ENCODE measurements at places on chromosomes 2 and 18.
A peak's percentile ranks its signal among the peaks of the same experiment; 100 is the strongest.

DNA sequence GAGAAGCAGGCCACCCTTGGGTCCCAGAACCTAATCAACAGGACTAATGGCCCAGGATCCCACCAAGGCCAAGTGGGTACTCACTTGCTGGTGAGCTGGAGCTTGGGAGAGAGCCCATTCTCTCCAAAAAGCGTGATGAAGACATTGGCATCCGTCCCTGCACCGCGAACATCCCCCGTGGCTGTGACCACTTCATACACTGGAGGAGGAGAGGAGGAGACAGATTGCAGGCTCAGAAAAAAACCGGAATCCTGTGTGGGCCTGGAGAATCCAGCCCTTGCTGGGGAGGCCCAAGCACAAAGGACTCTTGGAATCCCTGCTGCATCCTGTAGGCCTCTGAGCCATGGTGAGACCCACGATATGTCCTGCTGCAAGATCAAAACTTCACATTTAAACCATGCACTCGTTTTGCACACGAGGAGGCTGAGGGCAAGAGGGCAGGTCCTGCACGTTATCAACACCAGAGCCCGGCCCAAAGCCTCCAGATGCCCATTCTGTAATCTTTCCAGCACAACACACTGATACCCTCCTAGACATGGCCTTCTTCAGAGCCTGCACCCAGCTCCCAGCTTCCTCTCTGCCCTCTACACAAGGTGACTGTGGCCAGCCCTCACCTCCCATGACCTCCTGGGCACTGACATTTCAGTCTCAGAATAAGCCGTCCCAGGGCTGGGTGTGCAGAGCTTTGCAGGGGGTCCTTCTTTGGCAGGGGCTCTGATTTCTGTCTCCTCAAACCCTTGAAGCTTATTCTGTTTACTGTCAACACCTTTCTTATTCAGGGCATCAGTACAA, 7.8 kb downstream of the LOXHD1 start:
- DNase-seq, result no peak

- DNase-seq, result no peak
Measured at GRCh38 chr2:172836827-172837226, 101.2 kb downstream of the RAPGEF4 start.

GRCh38 chr18:48356909-48357631, 52.1 kb downstream of the ZBTB7C start:
- DNase-seq, result no peak

- DNase-seq, result no peak
Measured at GRCh38 chr2:71925268-71926088, 222.2 kb downstream of the CYP26B1 start.

- DNase-seq, result peak; percentile 24
Measured at GRCh38 chr18:13447621-13448334, 229.2 kb downstream of the LDLRAD4 start.

- DNase-seq, result no peak
Measured at GRCh38 chr2:75646090-75646582, 447 bp upstream of the MRPL19 start.

- no peak for DNase-seq
Measured at GRCh38 chr18:48321121-48321520, 88.1 kb downstream of the ZBTB7C start.

- no peak for DNase-seq
Measured at GRCh38 chr2:128386066-128386465, 67.4 kb upstream of the HS6ST1 start.

GRCh38 chr2:70557171-70557838, 3.7 kb upstream of the TGFA start:
- DNase-seq, result no peak

- DNase-seq, result no peak
Measured at GRCh38 chr2:68172990-68173700, 15.5 kb downstream of the PNO1 start.

GRCh38 chr18:3742541-3742940, 292.6 kb downstream of the TGIF1 start:
- DNase-seq, result no peak

DNA sequence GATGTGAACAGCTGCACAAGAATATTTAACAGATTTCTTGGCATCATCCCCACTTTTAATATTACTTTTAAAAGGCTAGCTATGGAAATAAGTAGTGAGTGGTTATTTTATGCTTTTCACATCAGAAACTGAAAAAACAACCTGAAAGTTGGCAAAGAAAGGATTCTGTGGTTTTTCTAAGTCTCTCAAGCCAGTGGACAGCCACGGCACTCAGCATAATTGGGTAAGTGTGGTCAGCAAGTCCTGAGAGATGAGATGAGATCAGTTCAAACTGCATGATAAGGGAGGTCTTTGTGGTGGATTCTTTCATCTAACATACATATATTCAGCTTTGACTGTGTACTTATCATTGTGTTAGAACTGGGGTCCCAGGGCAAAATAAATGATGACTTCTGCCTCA, 105.2 kb downstream of the LYPD6B start:
- DNase-seq, result no peak

- DNase-seq, result no peak
Measured at GRCh38 chr2:37871456-37872191, 53.5 kb upstream of the RMDN2 start.

DNA sequence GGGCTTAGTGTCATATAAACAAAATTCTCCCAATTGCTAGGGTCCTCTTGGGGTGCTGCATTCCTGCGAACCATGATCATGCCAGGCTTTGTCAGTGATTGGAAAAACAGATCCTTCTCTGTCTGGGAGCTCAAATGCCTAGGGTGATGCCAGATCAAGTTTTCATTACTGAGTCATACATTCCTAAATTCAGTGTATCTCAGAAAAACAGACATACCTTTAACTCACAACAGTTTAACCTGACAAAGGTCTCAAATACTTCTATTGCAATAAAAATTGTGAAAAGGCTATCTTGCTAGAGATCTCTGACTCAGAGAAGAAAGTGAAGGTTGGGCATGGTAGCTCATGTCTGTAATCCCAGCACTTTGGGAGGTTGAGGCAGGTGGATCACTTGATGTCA, 86.9 kb downstream of the SH3YL1 start:
- no peak for DNase-seq

GRCh38 chr2:172095146-172095904, 7.4 kb downstream of the DLX2 start:
- DNase-seq, result no peak

DNA sequence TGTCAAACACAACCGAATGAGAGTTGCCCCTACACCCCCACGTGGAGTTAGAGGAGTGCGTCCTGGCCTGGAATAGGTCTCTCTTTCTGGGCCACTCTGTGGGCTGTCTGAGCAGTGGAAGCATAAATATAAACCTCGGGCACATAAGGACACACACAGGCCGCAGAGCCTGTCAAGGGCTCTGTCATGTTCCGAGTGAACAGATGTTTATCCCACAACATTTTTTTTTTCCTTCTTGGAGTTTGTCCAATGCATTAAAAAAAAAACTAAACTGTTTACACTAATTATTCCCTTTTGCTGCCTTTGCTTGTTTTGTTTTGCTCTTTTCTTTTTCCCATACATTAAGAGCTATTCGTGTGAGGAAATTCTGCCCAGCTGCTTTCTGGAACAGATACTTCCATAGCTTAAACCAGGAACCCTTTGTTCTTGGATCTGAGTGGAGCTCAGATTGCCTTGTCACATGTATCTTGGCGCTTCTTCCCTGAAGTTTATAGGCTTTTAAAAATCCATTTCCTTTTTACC, 228.3 kb upstream of the FOSL2 start:
- peak; percentile 95 for DNase-seq

DNA sequence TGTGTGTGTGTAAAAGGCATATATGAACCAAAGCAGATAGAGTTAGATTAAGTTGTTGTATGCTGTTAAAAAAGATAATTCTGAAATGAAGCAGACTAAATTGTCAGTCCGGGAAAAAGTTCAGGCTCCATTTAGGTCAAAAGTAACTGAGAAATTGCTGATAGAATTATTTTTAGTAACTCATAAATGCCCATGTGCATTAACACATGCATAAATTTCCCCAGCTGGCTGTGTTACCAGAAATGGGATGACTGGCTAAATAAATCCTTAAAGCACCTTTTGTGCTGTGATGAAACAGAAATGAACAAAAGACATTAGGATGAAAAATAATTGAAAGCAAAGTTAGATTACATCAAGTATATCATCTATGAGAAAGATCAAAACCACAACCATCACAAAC, 111.3 kb downstream of the NYAP2 start:
- no peak for DNase-seq

- DNase-seq, result peak; percentile 80
Measured at GRCh38 chr2:27615316-27615715, 13.5 kb downstream of the CCDC121 start.

- DNase-seq, result no peak
Measured at GRCh38 chr2:230896346-230897115, 28.5 kb downstream of the GPR55 start.

GRCh38 chr18:80254971-80255500, 7.7 kb upstream of the PARD6G start:
- DNase-seq, result no peak

- peak; percentile 44 for DNase-seq
Measured at GRCh38 chr2:150432312-150432625, 55.2 kb downstream of the RND3 start.

DNA sequence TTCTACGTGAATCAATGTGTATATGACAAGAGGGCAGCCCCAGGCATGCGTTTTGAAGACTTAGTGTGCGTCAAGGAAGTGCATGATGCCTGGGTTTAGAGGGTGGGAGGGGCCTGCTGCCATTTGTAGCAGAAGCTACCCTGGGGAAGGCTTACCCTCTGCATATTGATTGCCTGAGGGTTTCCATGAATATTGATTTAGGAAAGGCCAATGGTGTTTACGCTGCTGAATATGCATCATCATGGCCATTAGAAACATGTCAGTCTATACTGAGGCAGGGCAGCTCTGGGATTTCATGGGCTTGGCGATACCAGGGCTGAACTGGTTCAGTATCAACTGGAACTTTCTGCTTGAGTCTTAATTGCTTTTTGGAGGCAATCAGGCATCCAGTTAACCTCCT, 259.3 kb downstream of the DCDC2C start:
- DNase-seq, result no peak

DNA sequence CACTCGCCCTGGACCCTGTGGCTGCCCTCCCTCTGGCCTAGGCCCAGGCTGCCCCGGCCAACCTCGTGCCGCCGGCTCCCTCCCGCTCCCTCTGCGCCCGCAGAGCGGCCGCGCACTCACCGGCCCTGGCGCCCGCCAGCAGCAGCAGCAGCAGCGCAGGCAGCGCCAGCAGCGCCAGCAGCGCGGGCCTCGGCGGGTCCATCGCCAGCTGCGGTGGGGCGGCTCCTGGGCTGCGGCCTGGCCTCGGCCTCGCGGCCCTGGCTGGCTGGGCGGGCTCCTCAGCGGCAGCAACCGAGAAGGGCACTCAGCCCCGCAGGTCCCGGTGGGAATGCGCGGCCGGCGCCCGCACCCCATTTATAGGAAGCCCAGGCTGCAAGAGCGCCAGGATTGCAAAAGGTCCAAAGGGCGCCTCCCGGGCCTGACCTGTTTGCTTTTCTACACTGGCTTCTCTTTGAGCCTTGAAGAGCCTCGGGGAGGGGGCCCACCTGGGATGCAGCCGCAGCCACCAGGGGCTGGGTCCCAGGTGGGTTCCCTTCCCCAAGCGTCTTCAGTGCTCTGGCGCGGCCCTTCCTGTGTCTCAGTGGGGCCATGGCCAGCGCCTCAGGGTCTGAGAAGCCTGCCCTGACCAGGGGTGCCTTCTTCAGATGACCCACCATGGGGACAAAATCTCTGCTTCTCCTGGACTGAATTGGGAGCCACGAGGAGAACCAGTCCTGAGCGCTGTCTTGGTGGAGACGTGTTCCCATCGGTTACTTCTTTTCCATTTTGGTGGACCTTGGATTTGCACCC, at the start of gene APOB:
TSS of gene APOB (minus strand) at position 330 of the 789 bp plus-strand sequence. CDS start at position 202, 128 bp downstream.
- DNase-seq, result no peak

DNA sequence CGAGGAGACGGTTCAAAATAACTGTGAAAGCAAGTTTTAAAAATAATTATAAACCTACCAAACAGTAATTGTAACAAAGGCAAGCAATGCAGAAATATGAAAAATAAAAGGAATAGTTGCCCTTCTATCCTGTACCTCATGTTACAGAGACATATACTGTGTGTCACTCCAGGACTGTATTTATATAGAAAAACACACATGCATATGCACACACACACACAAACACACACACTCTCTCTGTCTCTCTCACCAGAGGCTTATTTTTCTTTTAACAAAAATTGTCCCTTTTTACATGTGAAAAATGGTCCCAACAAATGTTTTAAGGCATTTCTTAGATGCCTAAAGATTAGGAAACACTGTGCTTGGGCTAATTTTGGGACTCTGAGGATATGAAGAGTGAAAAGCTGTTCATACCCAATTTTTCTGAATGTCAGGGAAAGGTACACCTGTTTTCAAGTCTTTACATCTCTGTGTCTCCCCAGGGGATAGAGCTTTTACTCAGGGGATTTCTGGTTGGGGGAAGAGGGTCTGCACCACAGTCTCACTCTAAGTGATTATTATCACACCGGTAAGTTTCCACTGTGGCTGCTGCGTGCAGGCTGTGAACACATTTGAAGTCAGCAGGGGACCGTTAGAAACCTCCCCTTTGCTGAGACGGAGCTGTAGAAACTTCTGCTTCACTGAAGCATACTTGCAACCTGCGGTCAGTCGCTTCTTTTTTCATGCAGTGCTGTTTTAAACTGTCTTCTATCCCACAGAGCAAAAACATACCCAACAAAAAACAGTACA, 51.4 kb upstream of the SPAG16 start:
- DNase-seq, result no peak

GRCh38 chr18:45755934-45756333, 32.0 kb downstream of the SLC14A1 start:
- DNase-seq, result no peak

DNA sequence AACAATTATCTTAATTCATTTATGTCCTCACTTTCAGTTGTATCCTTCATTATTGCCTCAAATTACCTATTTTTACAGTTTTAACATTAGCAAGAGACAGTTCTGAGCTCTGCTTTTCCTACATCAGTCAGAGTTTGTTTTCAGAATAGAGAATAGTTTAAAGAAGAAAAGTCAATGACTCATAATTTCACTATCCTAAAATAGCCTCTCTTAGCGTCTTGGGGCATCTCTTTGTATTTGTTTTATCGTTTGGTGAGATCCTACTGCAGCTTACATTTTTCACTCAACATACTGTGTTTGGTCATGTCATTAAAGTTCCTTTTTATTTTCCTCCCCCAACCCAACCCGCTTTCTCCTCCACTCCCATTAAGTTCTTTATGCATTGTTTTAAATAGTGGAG, 3.8 kb downstream of the SEC11C start:
- no peak for DNase-seq

DNA sequence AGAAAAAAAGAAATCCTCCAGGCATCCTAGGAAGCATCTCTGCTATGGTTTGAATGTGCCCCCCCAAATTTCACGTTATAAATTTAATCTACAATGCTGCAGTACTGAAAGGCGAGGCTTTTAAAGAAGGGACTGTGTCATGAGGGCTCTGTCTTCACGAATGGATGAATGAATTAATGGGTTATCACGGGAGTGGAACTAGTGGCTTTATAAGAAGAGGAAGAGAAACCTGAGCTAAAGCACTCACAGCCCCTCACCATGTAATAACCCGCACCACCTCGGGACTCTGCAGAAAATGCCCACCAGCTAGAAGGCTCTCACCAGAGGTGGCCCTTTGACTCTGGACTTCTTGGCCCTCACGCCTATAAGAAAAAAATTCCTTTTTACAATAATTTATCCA, 27.6 kb downstream of the RNU4ATAC start:
- DNase-seq, result no peak

DNA sequence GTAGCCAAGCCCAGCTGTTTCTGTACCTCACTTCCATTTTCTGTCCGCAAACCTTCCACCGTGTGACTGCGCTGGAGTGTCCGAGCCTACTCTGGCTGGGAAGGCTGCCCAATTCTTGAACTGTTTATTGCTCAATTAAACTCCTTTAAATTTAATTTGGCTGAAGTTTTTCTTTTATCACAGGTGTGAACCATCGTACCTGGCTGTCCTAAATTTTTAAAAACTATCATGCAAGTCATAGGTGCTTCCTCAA, 6.2 kb upstream of the RNU2-63P start:
- no peak for DNase-seq

All from NCI-H1694 (cell line).